Inflammatory macrophage treated with lipopolysaccharide for 4 hours (primary cell): ENCODE measurements at places on chromosomes 12 and 14.
A peak's percentile ranks its signal among the peaks of the same experiment; 100 is the strongest.

DNA sequence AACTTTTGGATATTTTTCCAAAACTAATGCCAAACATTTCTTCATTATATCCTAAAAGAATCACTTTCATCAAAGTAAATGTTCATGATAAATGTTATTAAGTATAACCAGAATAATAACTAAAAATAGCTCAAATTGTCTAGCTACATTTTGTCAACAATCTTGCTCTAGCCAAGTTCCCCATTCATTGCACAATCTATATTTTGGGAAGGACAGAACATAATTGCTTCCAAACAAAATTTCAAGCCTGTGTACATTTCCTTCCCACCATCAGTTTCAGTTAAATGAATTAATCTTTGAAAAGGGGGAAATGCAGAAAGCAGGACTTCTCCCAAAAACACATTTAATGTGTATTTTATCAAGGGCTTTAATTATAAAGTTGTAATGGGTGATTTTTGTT lies 98.0 kb upstream of the PLEKHG7 start:
- DNase-seq = peak; percentile 75

GRCh38 chr14:81211844-81212243 lies 8.9 kb downstream of the GTF2A1 start:
- DNase-seq = peak; percentile 65

DNA sequence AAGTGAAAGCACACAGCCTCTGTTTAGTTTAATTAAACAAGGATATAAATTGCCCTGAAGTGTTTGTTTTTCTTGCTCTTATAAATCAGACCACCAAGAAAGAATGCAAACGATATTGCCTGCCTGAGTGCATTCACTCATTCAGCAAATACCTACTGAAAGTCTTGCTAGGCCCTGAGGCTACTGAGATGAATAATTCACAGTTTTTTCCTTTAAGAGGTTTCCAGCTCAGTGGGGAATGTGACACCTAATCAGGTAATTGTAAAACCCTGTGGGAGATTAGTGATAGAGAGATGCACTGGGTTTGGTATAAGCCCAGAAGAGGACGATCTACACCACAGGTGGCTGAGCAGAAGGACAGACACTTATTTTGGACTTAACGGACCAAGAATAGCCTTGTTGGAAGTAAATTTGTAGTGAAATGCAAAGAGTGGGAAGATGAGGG lies 151.4 kb downstream of the SLC35F4 start:
- no peak for DNase-seq

DNA sequence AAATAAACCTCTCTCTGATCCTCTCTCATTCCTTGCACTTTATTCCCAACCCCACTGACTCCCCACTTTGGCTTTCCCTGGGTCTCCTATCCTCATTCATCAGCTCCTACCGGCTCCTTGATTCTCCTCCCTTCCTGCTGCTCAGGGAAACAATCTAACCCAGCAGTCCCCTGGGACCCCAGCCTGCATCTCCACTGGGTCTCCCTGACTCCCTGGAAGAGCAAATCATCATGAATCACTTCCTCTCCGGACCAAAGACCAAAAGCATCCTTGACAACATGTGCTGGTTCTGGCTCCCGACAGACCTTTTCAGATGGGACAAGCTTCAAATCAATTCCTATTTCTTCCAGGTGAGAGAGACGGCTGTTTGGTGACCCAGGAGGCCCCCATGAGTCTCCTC lies 76.6 kb downstream of the HSPB8 start:
- DNase-seq = no peak

DNA sequence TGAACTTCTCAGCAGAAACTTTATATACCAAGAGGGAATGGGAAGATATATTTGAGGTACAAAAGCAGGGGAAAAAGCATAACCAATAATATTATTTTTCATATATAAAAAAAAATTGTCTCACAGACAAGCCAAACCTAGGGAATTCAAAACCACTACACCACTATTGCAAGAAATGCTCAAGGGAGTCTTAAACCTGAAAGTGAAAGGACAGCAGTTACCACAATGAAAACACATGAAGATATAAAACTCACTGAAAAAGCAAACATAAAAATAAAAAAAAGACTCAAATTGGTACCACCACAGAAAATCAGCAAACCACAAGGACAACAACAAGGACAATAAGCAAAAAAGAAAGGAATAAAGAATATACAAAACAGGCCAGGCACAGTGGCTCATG lies 131.9 kb downstream of the CEP128 start:
- no peak for DNase-seq
